ENCODE measurements at places on chromosomes 12 and 14. TPM values are rescaled to one million over a fixed set of nuclear protein-coding genes. Genes with fewer than 3 reads are reported as not detected.
A peak's percentile ranks its signal among the peaks of the same experiment; 100 is the strongest.

GRCh38 chr12:116542345-116542956, 16.7 kb upstream of the MAP1LC3B2 start:
- no peak for DNase-seq

DNA sequence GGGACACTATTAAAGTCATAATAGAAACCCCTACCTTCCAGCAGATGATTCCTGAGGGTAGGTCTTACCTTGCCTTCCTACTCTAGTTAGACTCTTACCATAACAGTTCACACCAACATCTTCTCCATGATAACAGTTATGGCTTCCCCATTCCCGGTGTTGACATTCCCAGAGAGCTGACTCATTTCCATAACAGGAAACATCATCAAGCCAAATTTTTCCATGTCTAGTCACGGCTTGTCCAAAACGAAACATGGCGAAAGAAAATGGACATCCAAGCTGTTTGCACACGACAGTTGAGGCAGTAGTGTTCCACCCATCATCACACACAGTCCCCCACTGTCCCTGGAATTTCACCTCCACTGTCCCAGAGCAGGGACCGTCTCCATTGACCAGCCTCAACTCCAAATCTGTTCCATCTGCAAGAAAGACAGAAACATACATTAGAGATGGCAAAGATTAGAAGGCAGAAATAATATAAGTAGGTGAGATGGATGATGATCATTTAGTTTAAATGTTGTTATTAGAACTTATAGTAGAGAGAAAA, 10.6 kb downstream of the CD163L1 start:
- DNase-seq: peak; percentile 26

DNA sequence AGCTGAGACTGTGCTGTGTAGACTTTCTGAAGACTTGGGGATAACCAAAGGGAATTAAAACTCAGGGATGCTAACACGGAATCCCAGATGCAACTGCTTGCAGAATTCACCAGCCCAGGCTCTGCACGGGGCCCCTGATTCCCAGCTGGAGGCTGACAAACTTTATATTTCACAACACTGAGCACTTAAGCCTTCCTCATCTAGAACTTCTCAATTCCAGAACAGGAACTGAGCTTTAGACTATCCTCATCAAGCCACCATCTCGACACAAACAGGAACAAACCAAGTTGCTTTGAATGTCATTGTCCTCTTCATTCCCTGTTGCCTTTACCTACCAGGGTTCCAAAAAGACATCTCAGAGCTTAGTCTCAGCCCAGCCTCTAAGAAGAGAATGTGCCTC, 22.2 kb downstream of the CCDC63 start:
- DNase-seq: no peak

GRCh38 chr12:58877243-58877743, 43.0 kb downstream of the LRIG3 start:
- DNase-seq: no peak

TIMM9 gene
- 40.7 TPM for total RNA-seq

DNA sequence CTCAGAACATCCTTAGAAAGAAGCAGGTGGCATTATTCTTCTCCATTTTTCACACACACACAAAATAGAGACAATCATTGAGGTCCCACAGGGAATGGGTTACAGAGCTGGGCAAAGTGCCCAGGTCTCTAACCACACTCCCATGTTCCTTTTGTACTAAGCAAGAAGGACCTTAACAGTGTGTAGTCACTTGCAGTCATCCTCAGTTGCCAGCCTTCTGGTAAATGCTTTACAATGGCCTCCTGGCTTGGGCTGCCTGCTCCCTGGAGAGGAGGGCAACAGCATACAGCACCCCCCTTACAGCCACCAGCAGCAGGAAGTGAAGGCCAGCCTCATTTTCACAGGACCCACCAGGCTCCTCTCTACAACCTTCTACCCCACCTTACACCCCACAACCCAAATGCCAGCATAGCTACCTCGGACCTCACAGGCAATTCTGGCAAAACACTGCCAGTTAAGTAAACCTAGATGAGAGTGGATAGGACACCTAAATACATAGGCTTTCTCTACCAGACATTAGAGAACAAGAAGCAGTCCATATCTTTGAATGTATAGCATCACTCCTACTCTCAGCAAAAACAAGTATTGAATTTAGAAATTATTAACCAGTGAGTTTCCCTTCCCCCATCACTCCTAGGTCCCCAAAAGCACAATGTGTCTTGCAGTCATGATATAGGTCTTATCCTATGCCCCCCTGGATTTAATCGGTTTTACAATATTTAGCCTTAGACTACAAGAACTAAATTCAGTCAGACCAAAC, 88.1 kb downstream of the PPP2R5E start:
- DNase-seq: no peak

DNA sequence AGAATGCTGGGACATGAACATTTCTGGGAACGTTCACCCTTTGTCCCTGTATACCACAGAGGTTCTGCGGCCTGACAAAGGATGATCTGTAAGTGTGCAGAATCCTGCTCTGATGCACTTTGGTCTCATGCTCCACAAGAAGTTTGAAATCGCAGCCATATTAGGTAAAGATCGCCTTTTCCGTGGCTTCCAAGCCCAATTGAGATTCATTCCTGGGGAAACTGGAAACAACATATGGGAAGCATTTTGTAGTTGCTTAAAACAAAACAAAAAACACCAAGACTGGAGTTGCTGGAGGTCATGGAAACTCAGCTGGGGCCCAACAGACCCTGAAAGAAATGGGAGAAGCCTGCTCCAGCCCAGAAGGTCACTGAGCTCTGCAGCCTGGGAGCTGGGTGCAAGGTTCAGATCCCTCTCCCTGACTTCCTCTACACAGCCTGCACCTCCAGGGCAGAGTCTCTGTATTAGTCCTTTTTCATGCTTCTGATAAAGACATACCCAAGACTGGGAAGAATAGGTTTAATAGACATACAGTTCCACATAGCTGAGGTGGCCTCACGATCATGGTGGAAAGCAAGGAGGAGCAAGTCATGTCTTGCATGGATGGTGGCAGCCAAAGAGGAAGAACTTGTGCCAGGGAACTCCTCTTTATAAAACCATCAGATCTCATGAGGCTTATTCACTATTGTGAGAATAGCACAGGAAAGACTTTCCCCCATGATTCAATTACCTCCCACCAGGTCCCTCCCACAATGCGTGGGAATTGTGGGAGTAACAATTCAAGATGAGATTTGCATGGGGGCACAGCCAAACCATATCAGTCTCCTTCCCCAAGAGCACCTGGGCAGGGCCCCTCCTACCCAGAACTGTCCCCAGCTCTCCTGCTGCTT, 60.8 kb upstream of the CHGA start:
- no peak for DNase-seq

FBLN5 gene
- total RNA-seq: 3.3 TPM

GRCh38 chr12:107131832-107132616, 38.7 kb upstream of the CRY1 start:
- peak; percentile 44 for DNase-seq

DNA sequence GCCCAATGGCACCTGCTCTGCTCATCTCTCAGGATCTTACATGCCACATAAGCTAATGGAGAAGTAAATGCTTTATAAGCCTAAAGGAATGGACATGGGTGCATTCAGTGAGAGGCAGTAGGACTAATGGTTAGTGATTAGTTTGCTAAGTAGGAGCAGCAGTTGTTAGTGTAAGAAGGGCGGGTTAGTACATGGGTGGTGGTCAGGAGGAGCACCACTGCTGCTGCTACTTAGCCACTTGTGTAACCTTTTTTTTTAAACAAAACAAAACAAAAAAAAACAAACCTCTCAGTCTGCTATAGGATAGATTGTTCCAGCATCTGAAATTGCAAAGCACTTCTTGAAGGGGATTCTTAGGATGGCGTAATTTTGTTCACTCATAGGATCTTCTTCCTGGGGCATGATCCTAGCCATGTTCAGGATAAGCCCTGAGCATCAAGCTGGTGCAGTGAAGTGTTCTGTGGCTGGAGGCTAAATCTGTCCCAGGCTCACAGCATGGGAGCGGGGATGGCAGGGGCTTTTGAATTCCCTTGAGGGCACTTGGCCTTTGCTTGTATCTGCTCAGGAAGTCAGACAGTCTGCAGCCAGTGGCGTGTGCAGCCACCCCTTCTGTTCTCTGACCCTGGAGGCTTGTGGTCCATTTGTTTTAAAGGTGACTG, 63.6 kb downstream of the CHST11 start:
- no peak for DNase-seq

GRCh38 chr12:105696-106095, 39.1 kb downstream of the IQSEC3 start:
- no peak for DNase-seq

All from HCT116 (cell line).